ENCODE measurements at places on chromosomes 6 and 20.

- no peak for DNase-seq
Observed at GRCh38 chr20:18034039-18034438, 23.7 kb downstream of the OVOL2 start.

DNA sequence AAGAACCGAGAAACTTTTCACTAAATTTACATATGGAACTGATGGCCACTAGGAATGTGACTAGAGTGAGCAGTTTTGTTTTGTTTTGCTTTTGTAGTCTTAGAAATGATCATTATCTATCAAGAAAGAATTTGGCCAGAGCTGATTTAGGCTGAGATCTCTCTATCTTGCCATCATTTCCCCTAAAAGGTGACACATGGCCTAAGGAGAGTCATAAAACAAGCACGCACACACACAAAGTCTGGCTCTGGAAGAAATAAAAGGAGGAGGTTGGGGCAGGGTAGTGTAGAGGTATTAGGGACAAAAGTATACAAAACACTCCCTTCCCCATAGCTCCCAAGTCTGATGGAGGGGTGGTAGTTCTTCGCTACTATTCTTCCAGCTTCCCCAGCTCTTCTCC lies 56.4 kb downstream of the RIPOR2 start:
- DNase-seq: no peak

DNA sequence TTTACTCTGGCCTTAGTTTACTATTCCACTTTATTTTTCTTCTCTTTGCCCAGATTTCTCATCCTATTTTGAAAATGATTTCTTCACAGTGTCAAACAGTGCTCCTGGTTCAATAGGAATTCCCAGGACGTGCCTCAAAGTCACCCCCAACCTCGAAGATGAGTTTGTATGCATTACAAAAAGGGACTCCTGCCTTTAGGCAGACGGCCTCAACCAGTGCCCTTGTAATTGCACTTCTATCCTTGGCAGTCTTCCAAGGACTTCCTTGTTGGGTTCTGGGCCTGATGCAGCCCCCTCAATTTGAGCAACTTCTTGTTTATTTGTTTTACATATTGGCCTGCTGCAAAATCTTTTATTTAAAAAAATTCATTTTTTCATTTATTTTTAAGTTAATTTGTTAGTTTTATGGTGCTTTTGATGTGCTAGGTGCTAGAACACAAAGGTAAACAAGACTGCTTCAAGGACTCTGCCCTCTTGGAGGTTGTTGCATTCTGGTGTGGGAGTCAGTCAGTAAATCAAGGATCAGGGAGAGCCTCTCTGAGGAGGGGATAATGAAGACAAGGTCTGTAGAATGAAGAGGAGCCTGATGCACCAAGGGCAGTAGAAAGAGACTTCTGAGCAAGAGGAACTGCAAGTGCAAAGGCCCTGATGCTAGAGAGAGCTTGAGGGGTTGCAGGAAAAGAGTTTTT lies 181.5 kb upstream of the LAMP5 start:
- no peak for DNase-seq

- no peak for DNase-seq
Observed at GRCh38 chr20:51258582-51259165, 235.8 kb upstream of the KCNG1 start.

- no peak for DNase-seq
Observed at GRCh38 chr6:149823013-149823412, 41.1 kb downstream of the LRP11 start.

DNA sequence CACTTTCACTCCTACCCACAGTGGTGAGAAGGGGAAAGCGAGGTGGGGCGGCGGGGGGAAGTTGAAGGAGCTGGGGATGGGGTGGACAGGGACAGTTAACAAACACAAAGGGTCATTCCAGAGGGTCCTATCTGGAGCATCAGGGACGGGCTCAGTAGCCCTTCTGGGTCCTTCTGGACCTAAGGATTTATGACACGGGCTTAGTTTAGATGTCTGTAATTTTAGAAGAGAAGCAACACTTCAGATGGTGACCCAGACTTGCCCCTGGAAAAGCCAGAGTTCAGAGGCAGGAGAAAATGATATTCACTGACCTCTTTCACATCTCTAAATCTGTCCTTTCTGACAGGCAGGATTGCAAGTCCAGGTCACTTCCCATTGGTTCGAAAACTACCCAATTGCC lies 36.3 kb downstream of the PDE10A start:
- DNase-seq: no peak

GRCh38 chr6:41781366-41781730 lies 766 bp downstream of the PRICKLE4 start:
- no peak for DNase-seq

- DNase-seq: no peak
Observed at GRCh38 chr20:9409981-9410380, 104.4 kb upstream of the LAMP5 start.

DNA sequence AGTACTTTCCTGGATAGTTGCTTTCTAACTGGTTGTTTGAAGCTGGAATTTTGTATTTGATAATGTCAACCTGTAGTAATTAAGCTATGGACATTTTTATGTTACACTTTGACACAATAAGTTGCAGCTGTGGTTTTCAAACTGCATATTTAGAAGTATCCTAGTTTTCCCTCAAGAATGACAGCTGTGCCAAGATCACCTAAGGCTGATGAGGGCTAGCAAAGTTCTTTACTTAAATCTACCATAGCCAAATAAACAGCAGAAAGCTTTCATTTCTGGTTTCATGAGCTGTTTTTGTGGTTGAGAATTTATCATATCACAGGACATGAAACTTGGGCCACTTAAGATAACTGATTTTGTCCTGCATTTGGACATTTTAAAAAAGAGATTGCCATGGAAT lies 30.6 kb downstream of the FAM229B start:
- no peak for DNase-seq

GRCh38 chr6:81553216-81553615 lies 199.3 kb downstream of the TENT5A start:
- no peak for DNase-seq

DNA sequence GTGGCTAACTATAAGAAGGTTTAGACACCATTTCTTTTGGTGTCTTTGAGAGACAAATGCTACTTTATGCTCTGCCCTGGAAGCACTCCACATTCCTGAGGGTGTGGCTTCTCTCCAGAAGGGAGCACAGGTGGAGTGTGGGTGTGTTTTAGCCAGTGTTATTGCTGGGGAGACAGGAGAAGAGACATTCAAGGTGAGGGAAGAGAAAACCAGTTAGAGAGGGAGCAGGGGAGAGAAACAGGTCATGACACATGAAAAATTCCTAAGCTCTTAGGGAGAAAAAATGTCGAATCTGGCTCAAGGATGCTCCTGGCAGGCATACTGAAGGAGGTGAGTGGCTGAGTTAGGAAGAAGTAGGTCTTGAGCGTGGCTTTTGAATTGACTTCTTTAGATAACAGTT lies 292.8 kb downstream of the CLIC5 start:
- no peak for DNase-seq

DNA sequence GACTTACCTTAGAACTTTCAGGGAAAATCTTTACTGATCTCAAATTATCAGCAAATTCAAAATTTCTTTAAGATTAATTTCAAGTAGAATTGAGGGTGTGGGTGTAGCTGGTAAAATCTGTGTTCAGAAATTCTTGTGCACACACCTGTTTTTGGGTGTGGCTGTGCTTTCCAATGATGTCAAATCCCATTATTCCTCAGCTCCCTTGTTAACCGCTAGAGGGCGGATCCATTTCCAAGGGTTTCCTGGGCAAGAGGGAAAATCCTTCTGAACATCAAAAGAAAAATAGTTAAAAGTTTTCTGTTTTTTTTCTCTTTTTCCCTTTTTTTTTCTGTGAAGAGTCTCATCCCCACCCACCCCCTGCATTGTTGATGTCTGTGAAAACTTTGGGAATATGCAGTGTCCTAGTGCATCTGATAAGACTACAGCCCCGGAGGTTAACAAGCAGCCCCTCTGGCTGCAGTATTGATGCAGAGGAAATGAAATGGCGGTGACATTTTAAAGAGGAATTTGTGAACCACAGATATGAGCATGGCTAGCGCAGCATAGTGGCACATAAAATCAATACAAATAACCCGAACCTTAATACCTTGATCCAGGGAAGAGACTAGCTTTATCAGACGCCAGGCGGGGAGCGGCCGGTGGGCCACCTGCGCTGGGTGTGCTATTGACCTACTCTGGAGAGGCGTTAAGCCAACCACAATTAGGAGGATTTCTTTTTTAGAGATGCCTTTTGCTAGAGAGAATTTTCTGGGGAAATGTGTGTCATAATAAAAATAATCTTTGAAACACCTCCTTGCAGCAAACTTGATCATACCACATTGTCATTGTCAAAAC lies 130.9 kb downstream of the FOXA2 start:
- no peak for DNase-seq

DNA sequence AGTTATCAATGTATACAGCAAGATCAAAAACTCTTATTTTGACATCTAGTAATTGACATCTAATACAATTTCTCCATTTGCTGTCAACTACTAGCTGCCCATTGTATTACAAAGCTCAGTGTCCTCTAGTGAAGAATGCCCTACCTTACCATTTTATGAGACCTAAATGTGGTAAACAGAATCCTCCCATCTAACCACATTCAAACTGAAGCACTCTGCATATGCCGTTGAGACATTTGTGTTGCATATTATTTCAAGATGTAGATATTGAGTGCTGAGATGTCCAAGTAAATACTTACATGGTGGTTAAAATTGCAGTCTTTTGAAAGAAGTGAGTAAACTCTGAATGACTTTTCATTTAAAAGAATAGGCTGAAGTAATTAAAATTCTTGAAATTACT lies 597 bp upstream of the GLYATL3 start:
- no peak for DNase-seq

DNA sequence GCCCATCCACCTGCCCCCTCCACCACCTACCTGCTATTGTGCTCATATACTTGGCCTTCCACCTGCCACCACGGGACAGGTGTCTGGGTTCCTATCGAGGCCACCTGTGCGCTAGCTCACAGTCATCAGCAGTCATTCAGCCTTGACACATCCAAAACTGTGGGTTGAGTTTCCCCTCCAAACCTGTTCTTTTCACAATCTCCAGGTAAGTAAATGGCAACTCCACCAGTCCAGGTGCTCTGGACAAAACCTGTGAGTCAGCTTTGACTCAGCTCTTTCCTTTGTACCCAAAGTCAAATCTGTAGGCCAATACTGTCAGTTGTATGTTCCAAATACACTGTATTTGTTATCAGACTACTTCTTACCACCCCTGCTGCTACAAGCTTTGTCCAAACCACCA lies 52.6 kb downstream of the SPTLC3 start:
- no peak for DNase-seq

GRCh38 chr6:56849896-56850295 lies 105.0 kb upstream of the BEND6 start:
- no peak for DNase-seq

GRCh38 chr20:22781869-22782268 lies 197.5 kb upstream of the FOXA2 start:
- no peak for DNase-seq

- DNase-seq: no peak
Observed at GRCh38 chr20:24619212-24619611, 149.8 kb downstream of the SYNDIG1 start.

DNA sequence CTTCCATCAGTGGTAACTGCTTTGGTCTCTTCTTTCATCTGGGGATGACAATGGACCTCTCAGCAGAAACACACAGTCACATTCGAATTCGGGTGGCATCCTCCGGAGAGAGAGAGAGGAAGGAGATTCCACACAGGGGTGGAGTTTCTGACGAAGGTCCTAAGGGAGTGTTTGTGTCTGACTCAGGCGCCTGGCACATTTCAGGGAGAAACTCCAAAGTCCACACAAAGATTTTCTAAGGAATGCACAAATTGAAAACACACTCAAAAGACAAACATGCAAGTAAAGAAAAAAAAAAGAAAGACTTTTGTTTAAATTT lies 6.1 kb downstream of the EDN1 start:
- no peak for DNase-seq

GRCh38 chr20:45229264-45230056 lies 8.3 kb downstream of the SEMG2 start:
- peak; percentile 14 for DNase-seq

- DNase-seq: no peak
Observed at GRCh38 chr20:47949230-47949629, 163.9 kb upstream of the SULF2 start.

GRCh38 chr6:107634324-107635056 lies 144.6 kb downstream of the SOBP start:
- DNase-seq: no peak

GRCh38 chr6:24919056-24919892 lies 16.5 kb downstream of the RIPOR2 start:
- no peak for DNase-seq
